ENCODE measurements at places on chromosomes 3 and 15. TPM values are rescaled to one million over a fixed set of nuclear protein-coding genes. Genes with fewer than 3 reads are reported as not detected.

Gene PFKFB4
- 94.4 TPM for total RNA-seq

Gene RHOV
- total RNA-seq: 1.2 TPM

Gene PLA1A
- total RNA-seq: 0.07 TPM

Gene KLHL6
- total RNA-seq: 0.04 TPM

GRCh38 chr3:190785047-190785446, 77.4 kb downstream of the GMNC start:
- no peak for DNase-seq

DNA sequence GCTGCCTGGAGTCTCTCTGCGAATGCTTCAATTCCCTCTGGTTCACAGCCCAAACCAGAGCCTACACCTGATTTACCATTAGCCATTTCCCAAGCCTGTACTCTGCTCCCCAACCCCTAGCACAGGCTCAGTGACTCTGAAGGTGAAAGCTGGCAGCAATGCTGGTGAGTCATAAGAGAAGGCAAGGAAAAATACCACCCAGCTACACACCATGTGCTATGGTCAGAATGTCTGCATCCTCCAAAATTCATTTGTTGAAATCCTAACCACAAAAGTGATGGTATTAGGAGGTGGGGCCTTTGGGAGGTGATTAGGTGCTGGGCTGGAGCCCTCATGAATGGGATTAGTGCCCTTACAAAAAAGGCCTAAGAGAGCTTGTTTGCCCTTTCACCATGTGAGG, 117.1 kb upstream of the TJP1 start:
- no peak for DNase-seq

GRCh38 chr3:193240850-193241706, at the start of gene PLAAT1:
Gene PLAAT1 (plus strand): TSS chr3:193241222. CDS start chr3:193255651, 14,429 bp downstream.
- DNase-seq: peak; percentile 93

- DNase-seq: no peak
These were observed 81.2 kb downstream of the FBXL22 start for GRCh38 chr15:63678393-63678792.

GRCh38 chr3:182962166-182962565, 18.2 kb downstream of the DCUN1D1 start:
- DNase-seq: peak; percentile 14

DNA sequence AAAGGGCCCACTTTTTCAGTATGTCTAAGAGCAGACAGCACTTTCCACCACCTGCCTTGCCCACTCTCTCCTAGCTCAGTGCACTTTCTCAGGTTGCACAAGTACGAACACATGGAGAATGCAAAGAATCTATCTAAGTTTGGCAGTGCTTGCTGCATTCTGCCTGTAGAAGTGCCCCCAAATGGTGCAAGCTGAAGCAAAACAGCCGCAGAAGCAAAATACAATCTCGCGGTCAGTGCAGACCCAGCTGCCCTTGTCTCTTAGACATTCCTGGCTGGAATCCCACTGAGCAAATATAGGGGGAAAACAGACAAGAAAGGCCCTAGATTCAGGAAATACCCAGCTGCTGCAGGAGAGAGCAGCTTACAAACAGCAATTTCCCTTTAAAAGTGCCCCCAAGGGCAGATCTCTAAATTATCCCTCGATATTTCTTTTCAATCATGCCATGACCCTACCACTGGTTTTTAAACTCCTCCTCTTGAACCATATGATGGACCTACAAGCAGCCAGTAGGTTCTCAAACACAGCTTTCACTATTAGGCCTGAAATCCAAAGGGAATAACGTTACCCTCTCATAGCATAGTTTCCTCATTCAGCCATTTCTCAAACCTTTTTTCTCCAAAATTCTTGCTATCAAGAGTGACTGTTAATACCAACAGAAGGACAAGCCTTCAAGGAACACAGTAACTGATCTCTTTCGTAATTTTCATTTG, 67.0 kb downstream of the TNIK start:
- DNase-seq: peak; percentile 74

DNA sequence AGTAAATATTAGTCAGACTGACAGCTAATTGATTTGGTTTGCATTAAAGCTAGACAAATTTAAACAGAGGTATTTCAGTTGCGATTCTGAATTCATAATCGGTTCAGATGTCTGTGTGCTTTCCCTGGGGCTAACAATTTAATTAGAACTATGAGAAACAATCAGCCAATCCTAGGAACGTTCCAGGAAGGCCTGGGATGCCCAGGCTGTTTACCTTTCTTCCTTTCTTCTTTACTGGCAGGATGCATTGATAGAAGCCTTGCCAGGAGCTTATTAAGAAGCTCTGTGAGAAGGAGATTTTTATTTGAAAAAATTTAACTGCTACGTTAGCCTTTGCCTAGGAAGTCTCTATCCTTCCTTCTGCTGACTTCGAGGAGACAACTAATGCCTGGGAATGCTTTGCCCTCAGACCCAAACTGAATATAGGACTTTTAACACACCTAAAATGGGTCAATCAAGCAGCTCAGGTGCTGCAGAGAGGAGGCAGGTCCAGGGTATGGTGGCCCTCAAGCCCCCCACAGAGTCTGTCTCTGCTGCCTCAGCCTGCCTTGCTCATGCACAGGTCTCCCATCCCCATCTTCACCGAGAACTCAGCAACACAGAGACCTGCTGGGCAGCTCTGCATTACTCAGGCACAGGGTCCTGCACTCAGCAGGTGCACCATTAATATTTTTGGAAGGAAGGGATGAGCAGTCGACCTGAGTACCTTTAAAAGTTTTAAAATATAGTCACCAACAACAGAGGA, 48.5 kb downstream of the PCSK6 start:
- no peak for DNase-seq

DNA sequence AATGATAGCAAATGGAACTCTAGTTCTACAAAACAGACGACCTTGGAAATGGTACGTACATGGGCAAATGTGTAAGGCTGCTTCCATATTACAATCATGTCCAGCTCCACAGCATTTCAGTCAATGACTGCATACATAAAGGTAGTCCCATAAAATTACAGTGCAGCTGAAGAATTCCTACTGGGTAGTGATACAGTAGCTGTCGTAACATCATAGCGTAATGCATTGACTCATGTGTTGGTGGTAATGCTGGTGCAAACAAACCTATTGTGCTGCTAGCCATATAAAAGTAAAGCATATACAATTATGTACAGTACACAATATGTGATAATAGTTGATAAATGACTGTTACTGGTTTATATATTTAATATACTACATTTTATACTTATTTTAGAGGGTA, 18.5 kb downstream of the TTC23 start:
- no peak for DNase-seq

Measured in cardiac muscle cell (in vitro differentiated cells and primary cell).